ENCODE measurements at places on chromosomes 3 and 15.

GRCh38 chr3:67653425-67654098 is 850 bp downstream of the SUCLG2 start:
- DNase-seq: no peak

DNA sequence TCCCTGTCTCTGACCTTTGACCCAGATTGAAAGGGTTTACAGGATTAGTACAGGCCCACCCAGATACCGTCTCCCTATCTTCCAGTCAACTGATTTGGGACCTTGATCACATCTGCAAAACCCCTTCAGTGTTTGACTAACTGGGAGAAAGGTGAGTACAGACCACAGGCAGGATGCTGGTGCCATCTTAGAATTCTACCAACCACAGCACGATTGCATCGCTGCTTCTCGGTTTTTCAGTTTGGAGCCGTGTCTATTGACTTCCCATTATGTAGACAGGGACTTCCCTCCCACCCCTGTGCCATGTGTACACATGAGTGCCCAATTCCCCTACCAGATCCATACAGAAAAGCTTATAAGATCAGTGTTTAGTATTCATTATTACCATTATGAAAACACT is 6.6 kb upstream of the KLF13 start:
- DNase-seq: no peak

DNA sequence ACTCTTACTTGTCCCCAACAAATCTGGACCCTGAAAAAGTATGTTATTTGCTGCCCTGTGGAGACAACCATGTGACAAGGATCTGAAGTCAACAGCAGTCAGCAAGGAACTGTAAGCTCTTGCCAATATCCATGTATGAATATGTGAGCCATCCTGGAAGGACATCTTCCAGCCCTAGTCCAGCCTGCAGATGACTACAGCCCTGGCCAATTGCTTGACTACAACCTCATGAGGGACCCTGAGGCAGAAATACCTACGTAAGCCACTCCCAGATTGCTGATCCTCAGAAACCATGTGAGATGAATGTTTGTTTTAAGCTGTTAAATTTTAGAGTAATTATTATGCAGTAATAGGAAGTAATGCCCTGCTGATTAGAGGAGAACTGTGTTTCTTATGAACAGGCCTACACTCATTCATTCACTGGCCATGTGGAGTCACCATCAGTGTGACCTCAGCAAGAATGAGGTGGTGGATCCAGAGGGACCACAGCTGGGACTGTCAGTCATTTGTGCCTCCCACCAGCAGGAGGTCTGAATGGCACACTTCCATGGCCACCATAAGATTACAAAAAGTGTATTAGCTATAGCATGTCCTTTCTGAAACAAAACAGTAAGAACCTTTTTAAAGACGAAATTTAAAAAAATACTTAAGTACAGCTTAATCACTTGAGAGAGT is 92.6 kb downstream of the TFDP2 start:
- no peak for DNase-seq

DNA sequence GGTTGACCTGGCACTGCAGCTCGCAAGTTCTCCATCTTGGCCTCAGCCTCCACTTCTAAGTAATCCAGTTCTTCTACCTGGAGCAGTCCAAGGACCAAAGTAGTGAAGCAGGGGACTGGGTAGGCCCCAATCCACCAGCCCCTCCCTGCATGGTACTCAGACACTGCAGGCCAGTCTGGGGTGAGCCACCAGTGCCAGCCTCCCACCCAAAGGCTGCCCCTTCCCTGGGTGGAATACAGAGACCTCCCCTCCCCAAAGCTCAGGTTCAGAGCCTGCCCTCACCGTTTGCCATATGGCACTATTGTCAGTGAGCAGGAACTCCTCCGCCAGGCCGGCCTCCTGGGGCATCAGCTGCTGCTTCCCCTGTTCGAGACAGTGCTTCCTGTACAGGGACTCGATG is 10.8 kb downstream of the POLG start:
- no peak for DNase-seq

- DNase-seq: no peak
Measured at GRCh38 chr3:113533534-113533892, 1.2 kb downstream of the SIDT1 start.

- no peak for DNase-seq
Measured at GRCh38 chr3:142925140-142925539, 36.3 kb upstream of the PCOLCE2 start.

GRCh38 chr3:134638385-134639030 is 12.3 kb downstream of the KY start:
- DNase-seq: no peak

DNA sequence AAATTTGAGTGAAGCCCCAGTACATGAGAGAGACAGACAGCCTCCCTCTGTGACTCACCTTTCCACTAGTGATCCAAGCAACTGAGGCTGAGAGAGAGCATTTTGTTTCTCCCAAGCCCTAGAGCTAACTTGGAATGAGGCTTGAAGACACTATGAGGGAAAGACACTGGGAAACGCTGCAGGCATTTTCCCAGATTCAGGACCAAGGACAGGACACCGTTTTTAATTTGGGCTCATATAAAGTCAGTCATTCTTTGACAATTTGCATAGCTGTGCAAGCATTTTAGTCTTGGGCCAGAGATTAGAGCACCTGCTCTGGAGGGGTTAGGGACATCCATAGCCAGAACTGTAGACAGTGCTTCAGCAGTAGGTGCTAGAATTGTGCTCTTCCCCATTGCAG is 249.0 kb downstream of the AGBL1 start:
- no peak for DNase-seq

GRCh38 chr3:188888321-188889053 is 283.3 kb upstream of the TPRG1 start:
- no peak for DNase-seq

GRCh38 chr15:65660927-65661326 is 39.2 kb downstream of the SLC24A1 start:
- no peak for DNase-seq

DNA sequence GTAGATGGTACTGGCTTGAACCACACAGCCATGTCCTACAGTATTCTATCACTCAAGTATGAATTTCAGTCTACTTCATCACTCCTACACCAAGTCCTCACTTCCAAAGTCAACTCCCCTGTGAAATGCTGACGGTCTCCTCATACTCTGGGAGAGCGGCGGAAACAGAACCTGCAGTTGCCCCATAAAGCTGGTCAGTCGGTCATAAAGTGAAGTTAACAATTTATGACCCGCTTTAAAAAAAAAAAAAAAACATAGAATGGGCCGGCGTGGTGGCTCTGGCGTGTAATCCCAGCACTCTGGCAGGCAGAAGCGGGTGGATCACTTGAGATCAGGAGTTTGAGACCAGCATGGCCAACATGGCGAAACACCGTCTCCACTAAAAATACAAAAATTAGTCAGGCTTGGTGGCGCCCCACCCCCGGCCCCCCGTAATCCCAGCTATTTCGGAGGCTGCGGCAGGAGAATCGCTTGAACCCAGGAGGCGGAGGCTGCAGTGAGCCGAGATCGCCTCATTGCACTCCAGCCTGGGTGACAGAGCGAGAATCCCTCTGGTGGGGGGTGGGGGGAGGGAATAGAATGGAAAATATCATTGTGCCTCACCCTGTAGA is 2.1 kb downstream of the TRANK1 start:
- no peak for DNase-seq

DNA sequence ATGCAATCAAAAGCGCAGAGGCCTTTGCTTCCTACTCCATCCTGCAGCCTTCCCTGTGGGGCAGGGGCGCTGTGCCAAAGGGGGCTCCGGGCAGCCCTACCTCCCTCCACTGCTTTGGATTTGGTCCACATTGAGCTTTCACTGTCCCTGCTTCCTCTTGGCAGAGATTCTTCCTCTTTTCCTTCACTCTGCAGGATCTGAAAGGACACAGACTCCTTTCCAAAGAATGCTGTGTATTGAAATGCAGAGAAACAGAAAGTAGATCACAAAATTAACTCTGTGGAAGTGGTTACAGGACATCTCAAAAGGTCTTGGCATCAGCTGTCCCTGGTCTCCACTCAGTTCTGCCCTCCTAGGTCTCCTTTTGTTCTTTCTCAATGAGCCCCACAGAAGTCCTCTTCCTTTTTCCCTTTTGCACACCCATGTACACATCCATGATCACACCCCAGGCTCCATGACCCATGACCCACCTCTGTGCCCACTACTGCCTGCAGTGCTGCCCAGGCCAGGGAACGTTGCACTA is 64.1 kb downstream of the CCR1 start:
- no peak for DNase-seq

- DNase-seq: no peak
Measured at GRCh38 chr3:16357186-16358121, 92.4 kb downstream of the OXNAD1 start.

- DNase-seq: no peak
Measured at GRCh38 chr3:141380987-141381386, 12.7 kb downstream of the ZBTB38 start.

DNA sequence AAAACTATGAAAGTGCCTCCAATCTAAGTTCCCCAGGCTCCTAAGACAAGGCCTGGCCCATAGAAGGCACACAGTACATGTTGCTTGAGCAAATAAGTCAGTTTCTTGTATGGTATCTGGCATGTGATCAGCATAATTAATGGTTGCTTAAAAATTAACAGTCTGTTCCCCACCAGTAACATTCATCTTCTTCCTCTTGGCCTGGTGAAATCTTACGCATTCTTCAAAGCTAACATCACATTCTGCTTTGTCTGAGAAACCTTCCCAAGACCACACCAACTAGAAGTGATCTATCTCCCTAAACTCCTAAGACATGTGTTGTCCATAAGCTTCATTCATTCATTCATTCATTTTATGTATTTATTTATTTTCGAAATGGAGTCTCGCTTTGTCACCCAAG is 48.1 kb downstream of the LIPC start:
- no peak for DNase-seq

DNA sequence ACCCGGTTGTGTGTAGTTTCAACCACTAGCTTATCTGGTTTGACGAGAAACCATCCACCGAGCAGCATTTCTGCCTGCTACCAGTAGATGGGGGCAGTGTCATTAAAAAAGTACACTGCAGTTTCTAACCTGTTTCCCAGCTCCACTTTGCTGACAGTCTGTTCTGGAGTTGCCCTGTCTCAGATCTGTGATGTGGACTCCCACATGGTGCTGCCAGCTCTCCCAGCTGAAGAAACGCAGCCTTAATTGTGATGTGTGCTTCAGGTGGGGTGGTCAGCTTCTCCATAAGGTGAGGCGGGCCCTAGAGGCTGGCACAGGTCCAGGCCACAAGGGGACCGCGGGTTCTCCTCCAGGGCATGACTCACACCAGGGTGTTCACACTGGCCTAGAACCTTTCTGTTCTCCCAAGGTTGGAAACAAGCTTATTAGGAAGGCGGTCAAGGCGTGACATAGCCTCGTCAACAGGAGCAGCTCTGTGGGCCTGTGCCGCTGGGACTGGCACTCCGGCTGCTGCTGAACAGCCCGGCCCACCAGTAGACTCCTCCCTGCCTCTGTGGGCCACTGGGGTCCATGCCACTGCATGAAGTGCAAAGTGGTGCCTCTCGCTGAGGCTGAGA is 2.9 kb upstream of the FAM43A start:
- DNase-seq: peak; percentile 91

Data from NCI-H345 (cell line).